ENCODE measurements at places on chromosomes 1 and 21.

DNA sequence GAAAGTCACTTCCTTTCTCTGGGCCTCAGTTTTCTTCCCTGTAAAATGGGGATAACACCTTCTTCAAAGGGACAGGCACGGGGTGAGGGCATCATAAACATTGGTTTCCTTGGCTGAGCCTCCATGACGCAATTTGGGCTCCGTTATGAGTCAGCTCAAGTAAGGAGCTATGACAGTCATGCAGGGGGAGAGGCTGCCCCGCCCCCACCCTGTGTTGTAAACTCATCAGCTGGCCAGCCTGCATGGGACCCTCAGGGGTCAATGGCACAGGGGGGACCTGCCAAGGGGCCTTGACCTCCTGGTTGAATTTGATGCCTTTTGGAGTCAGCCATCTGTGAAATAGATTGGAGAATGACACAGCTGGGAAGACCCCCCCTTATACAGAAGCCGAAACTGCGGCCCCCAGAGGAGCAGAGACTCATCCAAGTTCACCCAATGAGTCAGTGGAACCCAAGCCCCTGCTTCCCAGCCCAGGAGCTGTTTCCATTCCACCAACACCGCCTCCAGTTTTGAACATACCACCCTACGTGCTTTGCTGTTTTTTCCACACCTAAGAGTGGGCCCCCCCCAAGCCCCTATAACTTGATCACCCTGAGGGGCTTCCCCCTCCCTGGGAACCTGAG is 36.8 kb upstream of the RUNX3 start:
- DNase-seq = no peak

DNA sequence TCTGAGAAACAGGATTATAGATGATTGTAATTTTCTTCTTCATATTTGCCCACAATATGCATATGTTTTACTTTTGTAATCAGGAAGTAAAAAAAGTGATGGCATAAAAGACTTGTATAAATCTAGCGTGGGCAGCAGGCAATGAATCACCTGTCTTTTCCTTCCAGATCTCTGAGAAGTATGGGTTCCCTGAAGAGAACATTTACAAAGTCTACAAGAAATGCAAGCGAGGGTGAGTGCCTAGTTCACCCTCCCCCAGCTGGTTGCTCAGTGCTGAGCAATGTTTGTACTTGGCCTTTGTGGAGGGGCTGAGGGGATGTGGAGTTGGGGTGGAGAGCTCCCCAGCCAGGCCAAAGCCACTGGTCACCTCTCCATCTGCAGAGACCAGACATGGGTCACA is 30.7 kb downstream of the GRHL3 start:
- no peak for DNase-seq

DNA sequence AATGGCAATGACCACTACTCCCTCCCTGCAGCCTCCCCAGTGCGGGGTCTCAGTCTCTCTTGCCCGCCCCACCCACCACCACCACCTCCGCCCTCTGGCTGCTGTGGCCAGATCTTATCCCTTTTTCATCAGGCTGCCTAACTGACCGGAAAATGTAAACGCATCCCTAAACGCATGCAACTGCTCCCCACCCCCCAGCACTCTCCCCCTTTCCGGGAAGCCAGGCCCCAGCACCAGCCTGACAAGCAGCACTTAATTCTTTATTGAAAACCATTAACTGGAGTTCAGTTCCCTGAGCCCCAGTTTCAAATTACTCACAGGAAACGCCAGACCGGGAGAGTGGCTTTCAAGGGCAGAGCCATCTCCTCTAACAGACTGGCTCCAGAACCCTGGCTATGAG is 147.7 kb downstream of the DMRTA2 start:
- DNase-seq = peak; percentile 18

DNA sequence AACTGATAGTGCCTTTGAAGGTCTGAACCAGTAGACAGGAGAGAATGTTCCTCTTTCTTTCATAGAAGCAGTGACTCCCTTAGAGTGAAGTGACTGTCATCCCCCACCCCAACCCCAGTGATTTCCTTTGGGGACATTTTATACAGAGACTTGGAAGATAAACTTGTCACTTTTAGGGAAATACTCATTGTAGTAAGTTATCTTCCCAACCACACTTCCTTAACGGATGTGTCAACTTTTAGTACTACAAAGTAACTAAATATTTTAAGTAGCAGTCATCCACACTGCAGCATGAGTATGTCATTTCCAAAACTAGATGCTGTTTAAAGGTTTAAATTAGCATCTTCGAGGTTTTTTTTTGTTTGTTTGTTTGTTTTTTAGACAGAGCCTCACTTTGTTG is 13.7 kb downstream of the LRRC8B start:
- DNase-seq = no peak

DNA sequence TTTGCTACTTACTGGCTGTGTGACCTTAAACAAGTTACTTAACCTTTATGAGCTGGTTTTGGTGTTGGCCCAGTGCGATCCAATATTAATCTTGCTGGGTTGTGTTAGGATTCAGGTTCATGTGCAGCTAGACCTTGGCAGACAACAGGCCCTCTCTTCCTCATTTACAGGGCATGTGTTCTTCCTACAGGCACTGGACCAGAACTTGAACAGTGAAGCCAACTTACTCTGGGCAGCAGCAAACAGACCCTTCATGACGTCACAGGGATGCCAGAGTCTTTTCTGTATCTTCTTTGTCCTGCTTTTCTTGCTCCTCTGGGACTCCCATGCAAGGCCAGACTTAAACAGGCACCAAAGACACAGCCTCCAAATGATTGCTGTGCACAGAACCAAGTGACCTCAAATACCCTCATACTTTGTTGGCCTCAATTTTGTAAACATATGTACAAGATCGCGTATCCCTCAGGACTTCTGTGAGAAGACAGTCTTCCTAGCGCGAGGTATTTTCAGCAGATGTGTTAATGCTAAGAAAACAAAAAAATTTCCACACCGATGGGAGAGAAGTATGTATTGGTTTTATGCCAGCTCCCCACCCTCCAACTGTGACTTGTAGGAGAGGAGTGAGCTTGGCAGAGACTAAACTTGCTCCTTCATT is 73.7 kb downstream of the URB2 start:
- no peak for DNase-seq

- no peak for DNase-seq
These were observed 25.4 kb downstream of the CHD5 start for GRCh38 chr1:6154525-6155319.

DNA sequence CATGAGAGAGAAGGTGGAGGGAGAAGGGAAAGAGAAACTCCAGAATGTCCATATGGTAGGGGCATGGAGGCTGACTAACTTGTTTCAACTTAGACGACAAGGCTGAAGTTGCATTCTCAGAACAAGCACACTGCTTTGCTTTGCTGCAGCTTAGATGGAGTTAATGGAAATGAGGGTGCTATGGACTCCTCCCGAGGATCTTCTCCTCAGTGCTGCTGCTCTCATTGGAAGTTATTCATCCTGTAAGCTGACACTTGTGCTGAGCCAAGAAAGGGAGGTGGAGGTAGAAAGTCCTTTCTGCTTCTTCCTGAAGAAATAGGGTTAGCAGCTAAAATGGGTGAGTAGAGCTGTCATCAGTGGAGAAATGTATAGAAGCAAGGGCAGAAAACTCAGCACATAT is 215.3 kb downstream of the SEC16B start:
- no peak for DNase-seq

- DNase-seq = no peak
These were observed 13.8 kb downstream of the UBASH3A start for GRCh38 chr21:42417533-42417932.

DNA sequence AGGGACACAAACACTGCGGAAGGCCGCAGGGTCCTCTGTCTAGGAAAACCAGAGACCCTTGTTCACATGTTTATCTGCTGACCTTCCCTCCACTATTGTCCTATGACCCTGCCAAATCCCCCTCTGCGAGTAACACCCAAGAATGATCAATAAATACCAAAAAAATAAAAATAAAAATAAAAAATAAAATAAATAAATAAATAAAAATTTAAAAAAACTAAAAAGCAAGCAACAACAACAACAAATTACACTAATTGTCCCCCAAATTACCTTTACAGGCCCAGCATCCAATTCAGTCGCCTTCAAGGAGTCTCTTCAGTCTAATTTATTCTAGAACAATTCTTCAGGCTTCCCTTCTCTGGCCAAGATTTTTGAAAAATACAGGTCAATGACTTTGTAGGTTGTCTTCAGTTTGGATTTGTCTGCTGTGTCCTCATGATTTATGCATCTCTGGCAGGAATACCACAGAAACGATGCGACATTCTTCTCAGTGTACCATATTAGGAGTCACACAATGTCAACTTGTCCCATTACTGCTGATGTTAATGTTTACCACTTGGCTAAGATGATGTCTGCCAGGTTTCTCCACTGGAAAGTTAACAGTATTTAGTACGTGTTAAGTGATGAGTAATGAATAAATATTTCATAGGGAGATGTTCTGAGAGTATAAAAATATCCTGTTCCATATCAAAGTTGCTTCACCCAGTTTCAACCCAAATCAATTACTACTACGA is 20.3 kb upstream of the BMP8B start:
- DNase-seq = no peak

GRCh38 chr1:110259770-110260169 is 49.7 kb downstream of the KCNC4 start:
- no peak for DNase-seq

DNA sequence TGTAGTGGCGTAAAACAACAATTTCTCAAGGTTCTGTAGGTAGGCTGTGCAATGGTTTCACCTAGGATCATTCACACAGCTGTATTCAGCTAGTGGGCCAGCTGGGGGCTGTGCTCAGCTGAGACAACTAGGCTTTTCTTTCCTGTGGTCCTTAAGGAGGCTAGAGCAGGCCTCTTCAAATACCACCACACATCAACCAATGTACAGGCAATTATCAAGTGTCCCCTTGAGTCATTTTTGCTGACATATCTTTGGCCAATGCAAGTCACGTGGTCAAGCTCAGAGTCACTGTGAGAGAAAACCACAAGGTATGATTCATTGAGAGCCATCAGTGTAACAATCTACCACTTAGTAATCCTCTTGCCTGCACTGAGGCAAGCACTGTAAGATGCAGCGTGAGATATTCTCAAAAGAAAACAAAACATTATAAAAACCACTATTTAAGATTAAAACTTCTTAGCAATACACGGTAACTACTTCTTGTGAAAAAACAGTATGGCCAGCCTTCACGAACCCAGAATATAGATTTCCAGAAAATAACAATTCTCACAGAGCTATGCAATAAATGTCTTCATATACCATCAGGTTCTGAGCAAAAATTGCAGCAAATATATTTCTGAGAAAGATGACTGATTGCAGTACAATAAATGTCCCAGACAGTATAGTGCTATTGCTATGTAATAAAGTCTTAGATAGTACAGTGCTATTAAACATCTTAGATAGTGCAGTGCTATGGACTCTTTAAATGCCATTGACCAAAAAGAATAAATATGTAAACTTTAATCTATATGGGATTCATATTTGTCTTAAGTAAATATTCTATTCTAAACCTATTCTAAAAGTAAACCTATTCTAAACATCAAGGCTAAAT is 55.3 kb downstream of the NME7 start:
- no peak for DNase-seq

DNA sequence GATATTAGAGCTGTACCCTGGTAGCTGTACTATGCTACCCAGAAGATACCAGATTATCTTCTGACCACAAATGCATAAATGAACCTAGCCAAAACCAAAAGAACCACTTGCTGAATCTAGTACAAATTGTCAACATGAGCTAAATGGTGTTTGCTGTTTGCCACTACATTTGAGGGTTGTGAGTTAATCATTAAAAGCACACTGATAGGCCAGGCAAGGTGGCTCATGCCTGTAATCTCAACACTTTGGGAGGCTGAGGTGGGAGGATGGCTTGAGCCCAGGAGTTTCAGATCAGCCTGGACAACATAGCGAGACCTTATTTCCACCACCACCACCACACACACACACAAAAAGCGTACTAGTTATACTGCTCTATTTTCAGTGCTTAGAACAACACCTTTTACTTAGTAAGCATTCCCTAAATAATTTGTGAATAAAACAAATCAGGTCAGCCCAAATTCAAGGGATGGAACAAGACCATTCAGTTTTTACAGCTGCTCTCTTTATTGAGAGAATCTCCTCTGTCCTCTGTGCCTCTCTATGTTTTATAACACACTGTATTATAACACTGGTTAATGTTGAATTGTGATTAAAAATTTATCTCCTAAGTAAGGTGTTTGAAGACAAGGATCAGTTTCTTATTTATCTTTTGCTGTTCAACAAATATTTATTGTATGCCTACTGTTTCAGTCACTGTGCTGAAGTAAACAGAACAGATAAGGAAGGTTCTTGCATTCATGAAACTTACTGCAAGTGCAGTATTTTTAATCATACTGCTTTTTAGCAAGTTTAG is 44.0 kb downstream of the MAGI3 start:
- DNase-seq = peak; percentile 30

GRCh38 chr21:43727519-43728153 is 8.7 kb downstream of the PDXK start:
- no peak for DNase-seq

DNA sequence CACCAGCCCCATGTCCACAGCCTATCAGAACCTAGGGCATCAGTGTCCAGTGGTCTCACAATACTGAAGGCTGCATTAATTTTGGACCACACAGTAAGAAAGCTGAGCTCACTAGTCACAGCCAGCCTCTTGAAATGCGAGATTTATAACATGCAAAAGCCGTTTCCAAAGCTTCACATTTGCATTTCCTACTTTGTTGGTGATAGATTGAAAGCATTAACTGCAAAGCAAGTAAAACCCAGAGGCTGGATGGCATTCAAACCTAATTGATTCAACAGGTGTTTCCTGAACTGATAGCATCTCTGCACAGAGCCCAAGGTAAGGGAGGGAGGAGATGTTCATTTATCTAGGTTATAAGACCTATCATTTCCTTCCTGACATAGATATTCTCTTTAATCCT is 410.1 kb downstream of the OMA1 start:
- peak; percentile 72 for DNase-seq

DNA sequence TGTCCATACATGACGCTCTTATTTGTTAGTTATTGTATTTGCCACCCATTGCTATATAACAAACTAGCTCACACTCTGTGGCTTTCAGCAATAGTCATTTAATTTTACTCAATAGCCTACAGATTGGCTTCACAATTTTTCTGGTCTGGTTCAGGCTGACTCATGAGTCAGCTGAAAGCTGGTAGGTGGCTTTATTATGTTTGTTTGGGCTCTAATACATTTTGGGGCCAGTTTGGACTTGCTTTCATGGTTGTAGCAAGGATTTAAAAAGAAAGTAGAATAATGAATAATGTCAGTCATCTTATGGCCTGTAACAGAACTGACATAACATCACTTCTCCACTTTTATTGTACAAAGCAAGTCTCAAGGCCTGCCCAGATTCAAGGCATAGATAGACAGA is 338.7 kb downstream of the LRRIQ3 start:
- no peak for DNase-seq

GRCh38 chr1:237287876-237288521 is 246.0 kb downstream of the RYR2 start:
- no peak for DNase-seq

DNA sequence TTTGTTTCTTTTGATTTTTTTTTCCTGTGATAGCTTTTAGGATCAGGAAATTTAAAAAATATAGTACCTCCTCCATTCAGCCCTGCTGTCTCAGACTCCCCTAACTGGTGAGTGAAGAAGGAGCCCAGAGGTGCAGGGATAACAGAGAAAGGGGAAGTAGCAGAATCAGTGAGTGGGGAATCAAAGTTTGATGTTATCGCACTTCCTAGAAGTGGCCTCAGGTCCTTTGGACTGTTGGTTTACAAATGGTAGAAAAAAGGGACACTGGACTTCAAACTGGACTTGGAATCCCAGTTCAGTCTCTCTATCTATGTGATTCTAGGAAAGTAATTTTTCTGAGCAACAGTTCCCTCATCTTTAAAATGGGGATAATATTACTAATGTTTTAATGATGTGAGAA is 99.5 kb downstream of the FGGY start:
- no peak for DNase-seq

GRCh38 chr1:64750875-64751274 is 6.0 kb downstream of the RAVER2 start:
- no peak for DNase-seq

All from NCI-H526 (cell line).